Psoas muscle (tissue), 8 donors: ENCODE measurements at places on chromosomes 5 and 9.

- DNase-seq: no peak
Observed at GRCh38 chr9:104983491-104983890, 55.5 kb upstream of the ABCA1 start.

- no peak for DNase-seq
Observed at GRCh38 chr5:157748760-157749461, 5.4 kb downstream of the LSM11 start.

GRCh38 chr9:93869088-93869487 is 86.1 kb downstream of the BARX1 start:
- DNase-seq: no peak

- DNase-seq: no peak
Observed at GRCh38 chr9:129745200-129745599, 7.6 kb downstream of the PTGES start.

- no peak for DNase-seq
Observed at GRCh38 chr9:136362450-136362784, 1.1 kb downstream of the DNLZ start.

- no peak for DNase-seq
Observed at GRCh38 chr5:136675769-136676168, 310.4 kb upstream of the TRPC7 start.
